Kidney glomerular epithelial cell (primary cell): ENCODE measurements at places on chromosomes 5 and 9.

DNA sequence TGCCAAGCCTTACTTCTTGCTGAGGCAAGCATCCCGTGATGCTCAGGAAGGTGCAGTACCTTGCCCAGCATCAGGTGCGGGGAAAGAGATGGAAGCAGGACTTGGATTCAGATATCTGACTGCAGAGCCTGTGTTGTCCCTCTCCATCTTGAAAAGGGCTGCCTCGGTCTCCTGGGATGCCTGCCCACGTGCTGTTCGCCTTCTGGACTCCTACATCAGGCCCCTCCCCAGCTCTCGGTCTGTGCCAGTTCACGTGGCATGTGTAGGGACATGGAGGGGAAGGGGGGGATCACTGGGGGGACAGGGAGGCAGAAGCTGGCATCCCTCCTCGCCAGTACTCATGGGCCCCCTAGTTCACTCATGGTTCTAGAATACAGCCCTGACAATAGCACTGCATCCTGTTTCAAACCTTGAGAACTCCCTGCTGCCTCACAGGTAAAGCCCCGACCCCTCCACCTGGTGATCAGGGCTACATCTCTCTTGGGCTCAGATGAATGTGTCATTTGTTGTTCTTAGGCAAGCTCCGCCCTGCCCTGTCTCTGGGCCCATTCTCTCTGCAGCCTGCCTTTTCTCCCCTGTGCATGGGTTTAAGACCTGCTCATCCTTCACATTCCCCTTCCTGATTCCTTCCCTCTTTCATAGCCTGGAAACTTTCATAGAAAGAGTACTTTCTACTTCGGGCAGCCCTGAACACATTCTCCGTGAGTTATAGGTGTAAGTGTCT lies 38.9 kb upstream of the SLC25A51 start:
- peak; percentile 27 for DNase-seq

GRCh38 chr5:170639221-170639925 lies 135.6 kb downstream of the KCNIP1 start:
- no peak for DNase-seq

- peak; percentile 89 for DNase-seq
Observed at GRCh38 chr9:129885670-129886106, 50.4 kb downstream of the USP20 start.

GRCh38 chr9:130920233-130920632 lies 18.8 kb downstream of the FIBCD1 start:
- DNase-seq = no peak

GRCh38 chr5:71533615-71534014 lies 53.5 kb upstream of the MCCC2 start:
- no peak for DNase-seq

GRCh38 chr9:631596-631995 lies 209.9 kb upstream of the DMRT1 start:
- DNase-seq = no peak

DNA sequence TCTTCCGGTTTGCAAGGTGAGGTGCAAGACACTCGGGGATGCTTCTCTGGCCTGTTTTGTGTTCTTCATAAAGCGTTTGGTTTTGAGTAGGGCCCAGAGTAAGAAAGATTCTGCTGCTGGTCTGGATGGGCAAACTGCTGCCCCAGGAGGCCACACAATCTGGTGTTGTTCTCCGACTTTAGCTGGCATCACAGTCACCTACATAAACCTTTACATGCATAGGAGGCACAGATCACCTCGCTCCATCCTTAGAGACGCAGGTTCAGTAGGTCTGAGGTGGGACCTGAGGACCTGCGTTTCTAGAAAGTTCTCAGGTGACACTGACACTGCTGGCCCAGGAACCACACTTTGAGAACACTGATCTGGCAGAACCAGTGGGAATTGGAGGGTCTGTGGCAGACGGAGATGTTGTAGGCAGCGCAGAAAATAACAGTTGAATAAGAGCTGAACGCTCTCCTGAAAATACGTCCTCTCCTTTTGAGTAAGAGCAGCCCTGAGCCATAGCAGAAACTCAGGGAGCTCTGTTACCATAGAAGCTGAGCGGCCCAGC lies 3.9 kb upstream of the SLC6A3 start:
- DNase-seq = no peak

GRCh38 chr5:168878135-168878745 lies 299.1 kb upstream of the PANK3 start:
- DNase-seq = no peak

DNA sequence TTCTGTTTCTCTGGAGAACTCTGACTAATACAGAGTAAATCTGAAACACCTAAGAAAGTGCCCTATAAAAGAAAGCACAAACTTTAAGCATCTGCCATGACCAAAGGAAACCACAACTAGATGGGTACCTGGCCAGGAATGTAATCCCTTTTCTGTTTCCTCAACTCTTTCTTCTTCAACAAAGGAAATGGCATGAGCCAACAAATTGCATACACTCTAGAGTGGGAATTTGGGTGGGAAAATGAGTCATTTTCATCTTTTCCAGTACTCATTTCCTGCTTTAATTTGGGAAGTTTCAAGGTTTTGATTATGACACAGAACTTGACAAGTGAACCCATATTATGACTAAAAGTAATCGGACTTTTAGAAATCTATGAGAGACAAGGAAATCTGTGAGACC lies 349.2 kb upstream of the RORB start:
- DNase-seq = no peak

GRCh38 chr5:8824371-8824770 lies 721.5 kb downstream of the SEMA5A start:
- no peak for DNase-seq
